RKO (cell line): ENCODE measurements at places on chromosomes 1 and 21.
A peak's percentile ranks its signal among the peaks of the same experiment; 100 is the strongest.

- no peak for DNase-seq
Measured at GRCh38 chr1:199081739-199082138, 442.9 kb downstream of the PTPRC start.

DNA sequence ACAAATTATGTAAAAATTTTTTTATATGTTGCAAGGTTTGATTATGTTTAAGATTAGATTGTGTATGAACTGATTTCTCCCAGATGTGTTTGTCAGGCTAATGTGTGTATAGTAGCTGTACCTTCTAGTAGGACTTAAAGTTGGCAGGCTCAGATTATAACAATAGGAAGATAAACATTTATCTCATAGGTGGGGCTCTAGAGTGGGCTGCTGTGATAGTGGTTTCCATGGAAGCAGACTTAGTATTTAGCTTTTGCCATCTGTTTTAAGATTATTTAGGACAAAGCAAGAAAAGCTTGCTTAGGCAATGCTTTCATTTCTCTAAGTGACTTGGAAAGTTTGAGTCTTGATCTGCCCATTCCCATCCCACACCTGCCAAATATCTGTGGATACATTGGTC, 187.7 kb upstream of the CACYBP start:
- no peak for DNase-seq

- DNase-seq, result no peak
Measured at GRCh38 chr1:214386747-214387146, 105.8 kb downstream of the SMYD2 start.

DNA sequence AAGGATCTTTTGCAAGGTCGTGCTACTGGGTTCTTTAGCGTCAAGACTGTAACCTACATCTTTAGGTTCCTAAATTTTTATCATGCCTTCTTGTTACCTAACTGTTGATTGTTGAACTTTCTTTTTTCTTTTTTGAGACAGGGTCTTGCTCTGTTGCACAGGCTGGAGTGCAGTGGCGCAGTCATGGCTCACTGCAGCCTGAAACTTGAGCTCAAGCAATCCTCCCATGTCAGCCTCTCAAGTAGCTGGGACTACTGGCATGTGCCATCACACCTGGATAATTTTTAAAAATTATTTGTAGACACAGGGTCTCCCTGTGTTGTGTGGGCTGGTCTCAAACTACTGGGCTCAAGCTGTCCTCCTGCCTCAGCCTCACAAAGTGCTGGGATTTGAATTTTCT, 52.9 kb downstream of the NFIA start:
- no peak for DNase-seq

GRCh38 chr1:17609529-17609928, 70.0 kb downstream of the ARHGEF10L start:
- no peak for DNase-seq

DNA sequence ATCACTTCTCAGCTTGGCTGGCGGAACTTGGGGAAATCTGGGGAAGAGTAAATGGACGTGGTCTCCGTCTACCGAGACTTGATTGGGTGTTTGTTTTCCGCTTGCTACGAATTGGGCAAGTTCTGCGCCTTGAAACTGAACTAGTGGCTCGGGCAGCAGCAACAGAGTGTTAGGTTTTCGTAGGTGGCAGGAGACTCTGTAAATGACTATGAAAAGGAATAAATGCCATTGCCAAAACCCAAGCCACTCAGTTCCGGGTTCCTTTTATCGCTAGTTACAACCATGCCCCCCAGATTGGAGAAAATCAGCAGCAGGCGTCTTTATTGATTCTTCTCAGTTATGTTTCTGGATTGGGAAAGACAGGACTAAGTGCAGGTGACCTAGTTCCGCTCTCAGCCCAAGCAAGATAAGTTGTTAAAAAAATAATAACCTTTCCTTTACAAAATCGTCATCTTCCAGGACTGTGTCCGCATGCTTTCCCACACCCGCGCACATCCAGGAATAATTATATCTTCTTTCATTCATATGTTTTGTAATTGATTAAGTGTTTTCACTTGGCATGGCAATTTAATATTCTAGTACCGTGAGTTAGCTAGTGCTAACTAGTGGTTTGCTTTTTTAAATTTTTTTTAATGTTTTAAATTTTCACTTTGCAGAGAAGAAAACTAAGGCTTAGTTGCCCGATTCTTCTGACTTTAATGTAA, 3.4 kb downstream of the LHX9 start:
- DNase-seq, result no peak

DNA sequence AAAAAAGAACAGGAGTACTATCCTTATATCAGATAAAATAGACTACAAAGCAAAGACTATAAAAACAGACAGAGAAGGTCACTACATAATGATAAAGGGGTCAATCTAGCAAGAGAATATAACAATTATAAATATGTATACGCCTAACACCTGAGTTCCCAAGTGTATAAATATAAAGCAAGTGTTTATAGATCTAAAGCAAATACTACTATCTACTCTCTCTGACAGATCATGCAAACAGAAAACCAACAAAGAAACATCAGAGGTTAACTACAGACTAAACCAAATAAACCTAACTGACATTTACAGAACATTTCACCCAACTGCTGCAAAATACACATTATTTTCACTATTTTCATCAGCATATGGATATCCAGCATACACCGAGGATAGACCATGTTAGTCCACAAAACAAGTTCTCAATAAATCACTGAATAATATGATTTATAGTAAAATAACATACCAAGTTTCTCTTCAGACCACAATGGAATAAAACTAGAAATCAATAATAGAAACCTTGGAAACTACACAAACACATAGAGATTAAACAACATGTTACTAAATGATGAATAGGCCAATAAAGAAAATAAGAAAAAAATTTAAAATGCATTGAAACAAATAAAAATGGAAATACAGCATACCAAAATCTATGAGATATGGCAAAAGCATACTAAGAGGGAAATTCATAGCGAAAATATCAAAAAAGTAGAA, 22.7 kb downstream of the UCHL5 start:
- no peak for DNase-seq

DNA sequence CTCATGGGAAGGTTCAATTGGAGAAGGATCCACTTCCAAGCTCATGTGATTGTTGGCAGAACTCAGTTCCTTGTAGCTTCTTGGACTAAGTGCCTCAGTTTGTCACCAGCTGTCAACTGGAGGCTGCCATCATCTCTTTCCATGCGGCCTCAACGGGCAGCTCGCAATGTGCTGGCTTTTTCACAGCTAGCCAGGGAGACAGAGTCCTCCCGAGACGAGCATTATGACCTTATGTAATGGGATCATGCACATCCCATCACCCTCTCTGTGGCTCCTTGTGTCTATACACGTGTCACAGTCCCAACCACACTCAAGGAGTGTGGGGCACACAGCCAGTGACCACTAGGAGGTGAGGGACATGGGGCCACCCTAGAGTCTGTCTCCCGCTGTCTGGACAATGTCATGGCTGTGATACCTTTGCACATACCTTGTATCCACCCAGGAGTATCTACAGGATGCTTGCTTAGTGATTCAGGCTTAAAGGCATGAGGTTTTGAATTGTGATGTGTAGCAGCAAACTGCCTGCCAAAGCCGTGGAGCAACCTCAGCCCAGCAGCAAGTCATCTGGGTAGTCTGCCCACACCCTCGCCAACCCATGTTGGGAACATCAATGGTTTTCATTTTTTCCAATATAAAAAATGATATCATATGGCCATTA, 3.9 kb upstream of the KRTAP10-6 start:
- DNase-seq, result no peak

DNA sequence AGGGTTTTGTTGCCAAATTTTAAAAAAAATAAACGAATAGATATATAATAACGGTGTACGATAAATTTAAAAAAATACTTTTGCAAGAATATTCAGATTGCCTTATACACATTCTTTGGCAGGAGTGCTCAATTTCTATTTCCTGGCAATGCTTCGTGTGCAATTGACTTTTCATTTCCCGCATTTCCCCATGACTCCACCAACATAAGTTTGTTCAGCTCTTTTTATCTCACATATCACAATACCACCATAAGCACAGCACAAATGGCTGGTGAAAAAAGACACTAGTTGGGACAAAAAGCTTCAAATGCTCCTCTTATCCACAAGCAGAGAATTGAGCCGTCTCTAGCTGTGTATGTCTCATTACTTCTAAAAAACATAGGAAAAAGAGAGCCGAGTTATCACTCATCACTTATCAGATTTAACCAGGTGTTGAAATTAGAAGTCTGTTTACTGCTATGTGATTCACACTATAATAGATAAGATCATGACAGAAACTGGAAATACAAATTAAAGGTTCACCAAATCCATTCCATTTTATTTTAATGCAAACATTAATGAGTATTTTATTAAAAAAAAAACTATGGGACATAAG, 28.9 kb upstream of the RGS1 start:
- no peak for DNase-seq

DNA sequence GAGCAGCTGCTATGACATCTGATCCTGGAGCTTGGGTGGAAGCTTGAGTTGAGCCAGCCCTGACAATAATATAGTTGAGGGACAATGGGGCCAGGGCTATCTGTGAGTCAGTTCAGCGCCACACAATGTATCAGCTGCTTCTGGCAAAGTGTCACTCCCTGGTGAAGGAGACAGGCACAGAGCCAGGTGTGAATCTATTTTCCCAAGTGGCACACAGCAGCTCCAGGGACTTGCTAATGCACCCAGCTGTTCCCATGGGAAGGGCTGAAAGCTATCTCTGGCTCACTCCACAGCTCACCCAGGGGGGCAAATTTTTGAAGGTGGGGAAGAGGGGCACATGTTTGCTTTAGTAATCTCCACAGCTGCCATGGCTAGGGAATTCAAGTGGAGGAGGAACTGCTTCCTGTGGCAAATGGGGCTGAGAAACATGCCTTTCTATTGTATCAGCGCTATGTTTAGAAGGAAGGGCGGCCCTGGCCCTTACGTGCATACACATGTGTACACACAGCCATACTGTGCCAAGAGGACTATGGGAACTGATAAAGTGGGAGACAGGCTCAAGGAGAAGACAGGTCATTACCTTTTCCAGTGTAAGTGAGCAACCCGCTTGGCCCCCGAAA, 2.2 kb downstream of the CYB5R1 start:
- DNase-seq, result no peak

GRCh38 chr1:180484490-180484889, 17.9 kb downstream of the ACBD6 start:
- no peak for DNase-seq

- DNase-seq, result no peak
Measured at GRCh38 chr1:19234224-19234623, 17.1 kb downstream of the EMC1 start.

DNA sequence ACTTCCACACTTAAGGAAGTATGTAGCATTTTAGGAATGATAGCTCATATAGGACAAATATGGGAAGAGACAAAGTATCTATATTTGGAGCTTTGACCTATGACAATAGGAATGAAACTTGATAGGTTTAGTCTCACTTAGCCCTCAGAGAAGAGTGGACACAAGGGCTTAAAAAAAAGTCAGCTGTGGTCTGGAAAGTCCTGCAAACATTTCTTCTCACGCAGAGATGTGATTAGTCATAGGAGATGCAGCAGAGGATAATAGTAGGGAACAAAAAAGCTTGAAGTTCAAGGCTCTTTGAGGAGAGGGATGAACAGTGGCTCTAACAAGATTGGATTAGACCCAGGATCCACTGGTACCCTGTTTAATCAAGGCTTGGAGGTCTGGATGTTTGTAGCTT, 14.8 kb upstream of the RNF220 start:
- no peak for DNase-seq

- DNase-seq, result no peak
Measured at GRCh38 chr1:227766653-227767277, 31.5 kb downstream of the SNAP47 start.

DNA sequence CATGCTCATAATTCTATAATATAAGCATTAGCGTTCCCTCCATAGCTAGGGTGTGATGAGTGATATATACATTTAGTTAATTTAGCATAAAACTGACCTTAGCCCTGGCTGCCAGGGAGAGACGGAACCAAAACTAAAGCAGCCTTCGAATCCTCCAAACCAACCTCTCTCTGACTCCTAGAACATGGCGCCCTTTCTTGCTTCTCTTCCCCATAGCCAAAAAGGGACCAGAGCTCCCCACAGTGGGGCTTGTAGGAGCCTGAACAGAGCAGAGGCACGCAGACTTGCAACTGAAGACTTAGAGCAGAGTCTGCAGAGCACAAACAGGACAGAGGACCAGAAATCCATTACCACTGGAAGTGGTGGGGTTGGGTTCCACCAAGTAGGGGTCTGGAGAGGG, 17.7 kb downstream of the IRF2BP2 start:
- no peak for DNase-seq

GRCh38 chr1:67626090-67626860, 58.7 kb upstream of the GADD45A start:
- DNase-seq, result peak; percentile 58

GRCh38 chr1:183630748-183631147, 4.8 kb downstream of the ARPC5 start:
- DNase-seq, result no peak

GRCh38 chr21:45331531-45332147, 43.9 kb upstream of the POFUT2 start:
- no peak for DNase-seq

- no peak for DNase-seq
Measured at GRCh38 chr1:150582371-150582770, 3.0 kb upstream of the MCL1 start.

DNA sequence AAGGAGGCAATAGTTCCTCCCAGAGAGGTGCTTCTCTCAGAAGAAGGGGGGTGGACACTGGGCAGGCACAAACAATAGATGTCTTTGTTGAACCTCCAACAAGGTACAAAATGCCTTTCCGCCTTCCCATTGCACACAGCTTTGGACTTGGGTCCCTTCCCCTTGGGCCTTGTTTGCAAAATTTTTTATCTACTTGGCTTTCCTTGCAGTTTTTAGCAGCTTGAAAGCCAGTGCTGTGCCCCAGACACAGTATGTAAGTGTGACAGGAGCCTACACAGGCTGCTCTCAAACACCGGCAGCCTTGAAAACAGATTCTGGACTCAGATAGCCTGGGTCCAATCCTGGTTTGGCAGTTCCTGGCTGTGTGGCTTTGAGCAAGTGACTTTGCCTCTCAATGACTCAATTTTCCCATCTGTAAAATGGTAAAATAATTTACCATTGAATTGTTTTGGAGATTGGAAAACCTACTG, 43.0 kb downstream of the ELAPOR1 start:
- no peak for DNase-seq

DNA sequence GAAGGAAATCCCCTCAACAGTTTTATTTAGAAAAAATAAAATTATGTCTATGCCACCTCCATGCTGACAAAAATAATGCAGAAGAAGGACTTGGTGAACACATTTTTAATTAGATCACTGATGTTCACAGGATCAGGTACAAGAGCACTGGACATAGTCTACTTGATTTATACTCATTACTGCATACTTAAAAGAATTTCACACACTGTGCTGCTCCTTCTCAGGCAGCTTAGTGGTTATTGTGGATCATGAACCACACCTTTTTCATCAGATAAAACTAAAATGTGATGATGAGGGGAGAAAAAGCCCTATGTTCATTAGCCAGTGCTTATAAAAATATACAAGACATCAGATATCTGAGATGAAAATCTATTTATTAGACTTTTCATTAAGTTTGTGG, 103.3 kb upstream of the DPH5 start:
- DNase-seq, result no peak

- no peak for DNase-seq
Measured at GRCh38 chr1:161817176-161817730, 51.1 kb downstream of the ATF6 start.

GRCh38 chr1:6635910-6636760, 11.5 kb downstream of the THAP3 start:
- DNase-seq, result no peak

GRCh38 chr21:41176846-41177245, 8.9 kb downstream of the BACE2 start:
- no peak for DNase-seq

- no peak for DNase-seq
Measured at GRCh38 chr21:36786186-36786585, 87.3 kb downstream of the SIM2 start.

GRCh38 chr1:155479205-155479604, 83.4 kb downstream of the ASH1L start:
- no peak for DNase-seq
